Esophagus muscularis mucosa (tissue), 4 donors: ENCODE measurements at places on chromosomes 1 and 21. TPM values are rescaled to one million over a fixed set of nuclear protein-coding genes. Genes with fewer than 3 reads are reported as not detected.

GRCh38 chr1:177035586-177035985 lies 128.9 kb downstream of the ASTN1 start:
- no peaks in the 10 kb centered on the region for H3K27me3 ChIP-seq
- H3K36me3 ChIP-seq, result no peaks in the 10 kb centered on the region
- no peak overlapping the region for H3K4me3 ChIP-seq
- H3K4me1 ChIP-seq, result no peaks in the 10 kb centered on the region
- H3K27ac ChIP-seq, result no peak overlapping the region

DNA sequence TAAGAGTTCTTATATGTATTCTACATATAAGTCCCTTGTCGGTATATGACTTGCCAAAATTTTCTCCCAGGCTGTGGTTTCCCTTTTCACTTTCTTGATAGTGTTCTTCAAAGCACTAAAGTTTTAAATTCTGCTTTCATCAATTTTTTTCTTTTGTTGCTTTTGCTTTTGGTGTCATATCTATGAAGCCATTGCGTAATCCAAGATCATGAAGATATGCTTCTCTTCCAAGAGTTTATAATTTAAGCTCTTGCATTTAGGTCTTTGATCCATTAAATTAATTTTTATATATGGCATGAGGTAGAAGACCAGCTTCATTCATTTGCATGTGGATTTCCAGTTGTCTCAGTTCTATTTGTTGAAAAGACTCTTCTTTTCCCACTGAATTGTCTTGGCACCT lies 22.2 kb downstream of the DESI2 start:
- DNase-seq, result no peak
- H3K36me3 ChIP-seq, result no peaks in the 10 kb centered on the region
- H3K4me1 ChIP-seq, result peaks cover 24% of the 10 kb centered on the region
- no peak overlapping the region for H3K27ac ChIP-seq
- no peaks in the 10 kb centered on the region for H3K27me3 ChIP-seq

DNA sequence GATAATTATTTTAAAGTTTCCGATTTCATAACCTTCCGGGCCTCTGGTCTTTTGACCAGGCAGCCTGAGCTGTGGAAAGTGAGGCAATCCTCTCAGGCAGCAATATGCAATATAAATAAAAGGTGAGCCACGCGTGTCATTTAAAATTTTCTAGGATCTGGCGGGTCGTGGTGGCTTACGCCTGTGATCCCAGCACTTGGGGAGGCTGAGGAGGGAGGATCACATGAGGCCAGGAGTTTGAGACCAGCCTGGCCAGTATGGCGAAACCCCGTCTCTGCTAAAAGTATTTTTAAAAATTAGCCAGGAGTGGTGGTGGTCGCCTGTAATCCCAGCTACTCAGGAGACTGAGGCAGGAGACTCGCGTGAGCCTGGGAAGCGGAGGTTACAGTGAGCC lies 546 bp upstream of the ZNF695 start:
- H3K4me3 ChIP-seq, result peak overlapping the region; percentile 65
- H3K27ac ChIP-seq, result no peak overlapping the region
- no peak for DNase-seq
- H3K27me3 ChIP-seq, result no peaks in the 10 kb centered on the region
- H3K36me3 ChIP-seq, result no peaks in the 10 kb centered on the region

GRCh38 chr1:23098463-23099170 lies 70.0 kb downstream of the LUZP1 start:
- no peak overlapping the region for H3K27ac ChIP-seq
- H3K27me3 ChIP-seq, result no peaks in the 10 kb centered on the region
- H3K4me3 ChIP-seq, result no peak overlapping the region

DNA sequence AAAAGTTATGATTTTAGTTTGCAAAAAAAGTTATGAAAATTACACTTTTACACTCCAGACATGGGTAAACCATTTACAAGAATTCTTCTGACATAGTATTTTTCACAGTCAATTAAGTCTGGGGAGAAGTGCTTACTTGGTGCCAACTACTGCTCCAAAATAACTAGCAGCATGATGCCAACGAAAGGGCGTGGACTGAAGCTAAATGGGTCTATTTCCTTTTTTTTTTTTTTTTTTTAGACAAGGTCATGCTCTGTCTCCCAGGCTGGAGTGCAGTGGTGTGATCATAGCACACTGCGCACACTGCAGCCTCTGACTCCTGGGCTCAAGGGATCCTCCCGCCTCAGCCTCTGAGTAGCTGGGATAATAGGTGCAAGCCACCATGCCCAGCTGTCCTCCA lies 43.2 kb downstream of the FMO4 start:
- H3K4me1 ChIP-seq, result no peaks in the 10 kb centered on the region
- H3K27me3 ChIP-seq, result no peaks in the 10 kb centered on the region

- no peak overlapping the region for H3K27ac ChIP-seq
- no peaks in the 10 kb centered on the region for H3K27me3 ChIP-seq
- H3K4me3 ChIP-seq, result no peak overlapping the region
- H3K36me3 ChIP-seq, result no peaks in the 10 kb centered on the region
- no peaks in the 10 kb centered on the region for H3K4me1 ChIP-seq
- DNase-seq, result no peak
Measured at GRCh38 chr1:162040657-162041056, 17.0 kb upstream of the OLFML2B start.

DNA sequence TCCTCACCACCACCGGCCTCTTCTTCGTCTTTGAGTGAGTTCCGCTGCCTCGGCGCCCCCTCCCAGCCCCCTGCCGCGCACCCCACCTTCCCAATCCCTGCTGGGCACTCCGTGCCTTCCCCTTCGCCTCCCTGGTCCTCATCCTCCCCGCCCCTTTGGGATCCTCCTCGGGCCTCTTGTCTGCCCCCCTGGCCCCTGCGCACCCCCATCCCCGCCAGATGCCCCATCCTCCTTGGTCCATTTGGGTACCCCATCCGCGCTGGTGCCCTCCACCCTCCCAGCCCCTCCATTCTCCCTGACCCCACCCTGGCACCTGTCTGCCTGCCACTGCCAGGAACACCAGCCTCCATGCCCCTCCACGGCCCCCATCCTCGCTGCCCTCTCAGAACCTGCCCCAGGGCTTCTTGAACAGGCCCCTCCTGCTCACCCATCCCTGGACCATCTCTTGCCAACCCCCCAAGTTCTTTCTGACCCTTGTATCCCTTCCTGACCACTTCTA lies 667 bp downstream of the ZDHHC18 start:
- H3K27ac ChIP-seq, result peak overlapping the region; percentile 81
- H3K27me3 ChIP-seq, result no peaks in the 10 kb centered on the region
- H3K4me3 ChIP-seq, result peak overlapping the region; percentile 82
- peaks cover 30% of the 10 kb centered on the region for H3K4me1 ChIP-seq
- peaks cover 7% of the 10 kb centered on the region for H3K36me3 ChIP-seq

DNA sequence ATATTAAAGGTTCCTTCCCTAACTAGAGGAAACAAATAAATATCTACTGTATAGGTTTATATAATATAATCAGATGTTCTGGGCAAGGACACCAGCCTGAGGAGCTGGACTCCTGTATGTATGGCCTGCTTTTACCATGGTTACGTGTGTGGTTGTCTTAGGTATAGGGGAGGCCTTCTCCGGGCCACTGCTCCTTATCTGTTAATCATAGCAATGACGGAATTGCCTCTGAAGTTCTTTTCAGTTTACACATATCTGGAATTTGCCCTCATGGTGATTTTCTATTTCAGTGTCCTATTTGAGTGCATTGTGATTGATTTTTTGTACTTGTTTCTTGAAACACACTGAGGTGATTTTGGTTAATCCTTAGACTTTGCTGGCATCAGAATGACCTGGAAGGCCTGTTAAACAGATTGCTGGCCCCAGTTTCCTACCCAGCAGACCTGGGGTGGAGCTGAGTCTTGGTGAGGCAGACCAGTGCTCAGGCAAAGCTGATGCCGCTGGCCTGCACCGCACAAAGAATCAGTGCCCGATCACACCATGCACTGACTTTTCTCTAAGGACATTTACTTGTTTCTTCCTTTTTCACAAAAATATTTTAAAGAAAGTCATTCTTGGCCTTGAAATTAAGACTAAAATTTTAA lies 18.5 kb downstream of the ABCB10 start:
- no peaks in the 10 kb centered on the region for H3K27me3 ChIP-seq
- DNase-seq, result no peak
- H3K36me3 ChIP-seq, result peaks cover 89% of the 10 kb centered on the region
- no peak overlapping the region for H3K27ac ChIP-seq

- no peaks in the 10 kb centered on the region for H3K36me3 ChIP-seq
- DNase-seq, result no peak
- no peaks in the 10 kb centered on the region for H3K27me3 ChIP-seq
Measured at GRCh38 chr1:200154069-200154767, 126.7 kb downstream of the NR5A2 start.

DNA sequence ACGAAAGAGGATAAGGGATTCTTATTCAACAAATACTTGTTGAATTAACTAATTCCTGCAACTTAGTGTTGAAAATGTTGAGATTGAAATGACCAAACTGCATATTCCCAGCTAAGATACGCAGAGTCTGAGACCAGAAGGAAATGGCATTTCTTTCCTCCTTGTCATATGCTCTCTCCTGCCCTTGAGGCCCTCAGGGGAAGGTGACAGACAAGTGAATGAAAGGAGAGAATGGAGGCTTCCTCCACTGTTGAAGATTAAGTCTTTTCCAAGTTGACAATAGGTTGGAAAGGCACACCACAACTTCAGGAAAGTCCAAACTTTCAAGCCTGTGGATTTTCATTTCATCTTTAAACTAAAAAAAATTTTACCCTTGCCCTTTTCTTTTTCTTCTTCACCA lies 3.1 kb upstream of the ZNF697 start:
- DNase-seq, result no peak
- H3K27me3 ChIP-seq, result no peaks in the 10 kb centered on the region
- H3K36me3 ChIP-seq, result no peaks in the 10 kb centered on the region
- no peak overlapping the region for H3K4me3 ChIP-seq

GRCh38 chr1:227102056-227102455 lies 162.0 kb downstream of the COQ8A start:
- H3K4me3 ChIP-seq, result no peak overlapping the region
- no peaks in the 10 kb centered on the region for H3K27me3 ChIP-seq
- no peaks in the 10 kb centered on the region for H3K4me1 ChIP-seq
- no peak for DNase-seq
- H3K27ac ChIP-seq, result no peak overlapping the region

- H3K36me3 ChIP-seq, result peaks cover 4% of the 10 kb centered on the region
- H3K4me1 ChIP-seq, result peaks cover 85% of the 10 kb centered on the region
- no peak for DNase-seq
- peak overlapping the region; percentile 60 for H3K27ac ChIP-seq
- no peak overlapping the region for H3K4me3 ChIP-seq
Measured at GRCh38 chr1:15953791-15954241, 22.1 kb downstream of the ZBTB17 start.

- peaks cover 55% of the 10 kb centered on the region for H3K4me1 ChIP-seq
- no peak overlapping the region for H3K4me3 ChIP-seq
- H3K27me3 ChIP-seq, result no peaks in the 10 kb centered on the region
- peak; percentile 57 for DNase-seq
- H3K36me3 ChIP-seq, result no peaks in the 10 kb centered on the region
Measured at GRCh38 chr1:25649505-25650288, 33.1 kb downstream of the MAN1C1 start.

GRCh38 chr1:151593730-151594129 lies 18.1 kb upstream of the SNX27 start:
- no peaks in the 10 kb centered on the region for H3K36me3 ChIP-seq
- no peak overlapping the region for H3K27ac ChIP-seq
- no peaks in the 10 kb centered on the region for H3K27me3 ChIP-seq
- peaks cover 8% of the 10 kb centered on the region for H3K4me1 ChIP-seq
- no peak overlapping the region for H3K4me3 ChIP-seq
- no peak for DNase-seq

GRCh38 chr1:59124166-59124565 lies 172.7 kb upstream of the FGGY start:
- H3K27me3 ChIP-seq, result no peaks in the 10 kb centered on the region
- no peak overlapping the region for H3K27ac ChIP-seq
- no peak overlapping the region for H3K4me3 ChIP-seq
- peak; percentile 29 for DNase-seq
- H3K36me3 ChIP-seq, result no peaks in the 10 kb centered on the region

- no peak for DNase-seq
- no peak overlapping the region for H3K27ac ChIP-seq
- H3K4me1 ChIP-seq, result peaks cover 8% of the 10 kb centered on the region
Measured at GRCh38 chr21:14600569-14601297, 54.6 kb upstream of the SAMSN1 start.

DNA sequence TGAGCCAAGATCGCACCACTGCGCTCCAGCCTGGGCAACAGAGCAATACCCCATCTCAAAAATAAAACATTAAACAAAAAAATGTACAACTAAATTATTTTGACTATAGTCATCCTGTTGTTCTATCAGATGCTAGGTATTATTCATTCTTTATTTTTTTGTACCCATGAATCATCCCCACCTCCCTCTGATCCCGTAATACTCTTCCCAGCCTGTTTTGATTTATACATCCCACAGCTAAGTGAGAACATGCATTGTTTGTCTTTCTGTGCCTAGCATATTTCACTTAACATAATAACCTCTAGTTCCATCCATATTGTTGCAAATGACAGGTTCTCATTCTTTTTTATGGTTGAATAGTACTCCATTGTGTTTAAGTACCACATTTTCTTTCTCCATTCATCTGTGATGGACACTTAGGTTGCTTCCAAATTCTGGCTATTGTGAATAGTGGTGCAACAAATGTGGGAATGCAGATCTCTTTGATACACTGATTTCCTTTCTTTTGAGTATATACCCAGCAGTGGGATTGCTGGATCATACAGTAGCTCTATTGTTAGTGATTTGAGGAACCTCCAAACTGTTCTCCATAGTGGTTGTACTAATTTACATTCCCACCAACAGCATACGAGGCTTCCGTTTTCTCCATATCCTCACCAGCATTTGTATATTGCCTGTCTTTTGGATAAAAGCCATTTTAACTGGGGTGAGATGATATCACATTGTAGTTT lies 84.4 kb downstream of the MACF1 start:
- H3K4me3 ChIP-seq, result no peak overlapping the region
- no peak for DNase-seq
- no peaks in the 10 kb centered on the region for H3K27me3 ChIP-seq
- H3K36me3 ChIP-seq, result peaks cover 87% of the 10 kb centered on the region
- H3K27ac ChIP-seq, result no peak overlapping the region
- H3K4me1 ChIP-seq, result peaks cover 9% of the 10 kb centered on the region

GRCh38 chr1:181086926-181087325 lies 1.6 kb upstream of the IER5 start:
- DNase-seq, result no peak
- H3K27me3 ChIP-seq, result no peaks in the 10 kb centered on the region
- H3K4me3 ChIP-seq, result no peak overlapping the region
- H3K36me3 ChIP-seq, result no peaks in the 10 kb centered on the region
- peaks cover 23% of the 10 kb centered on the region for H3K4me1 ChIP-seq

GRCh38 chr1:63674238-63674864 lies 81.1 kb downstream of the PGM1 start:
- no peaks in the 10 kb centered on the region for H3K27me3 ChIP-seq
- H3K4me3 ChIP-seq, result no peak overlapping the region
- H3K4me1 ChIP-seq, result peaks cover 15% of the 10 kb centered on the region
- peak; percentile 94 for DNase-seq
- no peaks in the 10 kb centered on the region for H3K36me3 ChIP-seq

- no peaks in the 10 kb centered on the region for H3K36me3 ChIP-seq
- H3K27me3 ChIP-seq, result no peaks in the 10 kb centered on the region
- no peak for DNase-seq
Measured at GRCh38 chr1:98732985-98733781, 71.7 kb downstream of the SNX7 start.

GRCh38 chr1:33370301-33370700 lies 49.4 kb upstream of the A3GALT2 start:
- H3K4me1 ChIP-seq, result peaks cover 50% of the 10 kb centered on the region
- H3K27me3 ChIP-seq, result no peaks in the 10 kb centered on the region
- no peak overlapping the region for H3K27ac ChIP-seq

The XPR1 gene
- total RNA-seq, result 21.0 TPM

The CYP4A22 gene
- total RNA-seq, result 0.19 TPM

The TLCD4 gene
- total RNA-seq, result 8.4 TPM

The CD2 gene
- 1.1 TPM for total RNA-seq

The FLG2 gene
- total RNA-seq, result not detected

The C1orf141 gene
- not detected for total RNA-seq

The HHIPL2 gene
- total RNA-seq, result 0.63 TPM

The S100A14 gene
- not detected for total RNA-seq

The KRTAP19-3 gene
- not detected for total RNA-seq

The WNT4 gene
- total RNA-seq, result 0.33 TPM
